ENCODE measurements at places on chromosomes 16 and 17.
A peak's percentile ranks its signal among the peaks of the same experiment; 100 is the strongest.

DNA sequence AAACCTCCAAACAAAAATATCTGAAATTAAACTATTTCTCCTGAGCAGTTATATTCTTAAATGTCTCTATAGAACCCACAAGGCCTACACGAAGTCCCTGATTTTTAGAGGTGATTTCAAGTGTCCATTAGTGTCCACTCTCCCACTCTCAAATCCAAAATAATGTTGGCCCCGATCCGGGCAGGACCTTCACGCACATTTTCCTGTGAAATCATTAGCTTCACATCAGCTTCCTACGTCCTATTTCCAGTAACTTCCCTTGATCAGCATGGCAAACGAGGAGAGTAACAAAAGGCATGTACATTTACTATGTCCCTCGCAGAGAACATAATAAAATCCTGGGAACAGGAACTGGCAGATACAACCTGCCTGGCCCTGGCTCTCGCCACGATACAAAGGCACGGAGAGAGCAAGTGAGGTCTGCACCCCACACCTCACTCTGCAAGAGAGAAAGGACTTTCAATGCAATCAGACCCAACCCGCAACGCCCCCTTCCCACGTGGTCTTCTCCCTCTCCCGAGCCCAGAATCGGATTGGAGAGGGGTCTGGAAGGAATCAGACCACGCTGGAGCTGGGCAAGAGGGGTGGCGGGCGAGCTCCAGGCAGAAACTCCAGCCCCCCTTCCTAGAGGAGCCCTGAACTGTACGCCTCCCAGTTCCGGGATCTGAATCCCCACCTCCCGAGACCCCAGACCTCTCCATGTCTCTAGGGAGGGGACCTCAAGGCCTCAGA is 17.5 kb upstream of the C17orf78 start:
- peak; percentile 33 for DNase-seq

DNA sequence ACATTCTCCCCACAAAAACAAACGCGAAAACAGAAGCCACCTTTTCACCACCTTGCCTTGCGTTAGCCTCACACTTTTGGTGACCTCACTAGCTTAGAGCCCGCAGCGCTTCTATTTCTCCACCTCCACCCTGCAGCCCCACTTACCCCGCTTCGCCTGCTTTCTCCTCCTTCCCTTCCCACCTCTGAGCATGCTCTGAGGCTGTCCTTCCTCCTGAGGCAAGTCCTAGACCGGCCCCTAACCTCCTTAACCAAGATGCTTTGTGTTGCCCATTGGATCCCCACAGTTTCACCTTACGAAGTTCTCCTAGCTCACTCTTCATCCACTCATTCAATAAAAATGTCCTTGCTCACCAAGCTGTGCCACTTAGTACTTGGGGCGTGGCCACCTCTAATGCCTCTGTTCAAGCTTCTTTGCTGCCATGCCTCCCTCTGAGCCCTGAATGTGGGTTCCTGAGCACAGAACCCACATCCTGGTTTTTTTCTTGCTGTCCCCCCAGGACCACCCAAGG is 1.3 kb downstream of the GNGT2 start:
- DNase-seq, result no peak

DNA sequence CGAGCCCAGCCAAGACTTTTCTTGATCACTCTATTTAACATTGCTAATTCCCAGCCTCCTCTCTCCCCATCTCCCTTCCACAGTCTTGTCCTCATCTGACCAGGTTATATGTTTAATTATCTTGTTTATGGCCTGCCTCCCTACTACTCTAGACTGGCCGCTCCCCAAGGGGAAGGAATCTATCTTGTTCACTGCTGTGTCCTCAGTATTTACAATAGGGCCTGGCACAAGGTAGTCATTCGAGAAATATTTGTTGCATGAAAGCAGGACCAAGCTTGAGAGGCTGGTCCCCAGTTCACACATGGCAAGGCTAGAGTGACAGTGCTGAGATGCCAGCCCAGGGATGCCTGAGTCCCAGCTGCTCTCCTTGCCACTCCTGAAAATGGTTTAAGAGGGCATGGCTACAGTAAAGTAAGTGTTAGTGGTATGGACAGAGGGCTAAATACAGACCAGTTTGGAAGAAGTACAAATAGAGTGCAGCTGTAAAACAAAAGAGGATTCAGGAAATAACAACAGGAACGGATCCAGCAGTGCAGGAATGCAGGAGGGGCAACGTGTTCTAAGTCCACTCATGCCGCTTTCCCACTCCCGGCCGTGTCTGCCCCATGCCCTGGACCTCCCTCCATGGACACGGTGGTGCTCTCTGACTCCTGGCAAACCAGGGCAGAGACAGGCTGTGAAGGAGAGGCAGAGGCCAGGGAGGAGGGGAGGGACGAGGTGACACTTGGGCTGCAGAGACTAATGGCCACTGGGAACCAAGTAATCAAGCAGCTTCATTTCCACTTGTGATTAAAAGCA is 65.6 kb downstream of the TOM1L2 start:
- DNase-seq, result no peak

DNA sequence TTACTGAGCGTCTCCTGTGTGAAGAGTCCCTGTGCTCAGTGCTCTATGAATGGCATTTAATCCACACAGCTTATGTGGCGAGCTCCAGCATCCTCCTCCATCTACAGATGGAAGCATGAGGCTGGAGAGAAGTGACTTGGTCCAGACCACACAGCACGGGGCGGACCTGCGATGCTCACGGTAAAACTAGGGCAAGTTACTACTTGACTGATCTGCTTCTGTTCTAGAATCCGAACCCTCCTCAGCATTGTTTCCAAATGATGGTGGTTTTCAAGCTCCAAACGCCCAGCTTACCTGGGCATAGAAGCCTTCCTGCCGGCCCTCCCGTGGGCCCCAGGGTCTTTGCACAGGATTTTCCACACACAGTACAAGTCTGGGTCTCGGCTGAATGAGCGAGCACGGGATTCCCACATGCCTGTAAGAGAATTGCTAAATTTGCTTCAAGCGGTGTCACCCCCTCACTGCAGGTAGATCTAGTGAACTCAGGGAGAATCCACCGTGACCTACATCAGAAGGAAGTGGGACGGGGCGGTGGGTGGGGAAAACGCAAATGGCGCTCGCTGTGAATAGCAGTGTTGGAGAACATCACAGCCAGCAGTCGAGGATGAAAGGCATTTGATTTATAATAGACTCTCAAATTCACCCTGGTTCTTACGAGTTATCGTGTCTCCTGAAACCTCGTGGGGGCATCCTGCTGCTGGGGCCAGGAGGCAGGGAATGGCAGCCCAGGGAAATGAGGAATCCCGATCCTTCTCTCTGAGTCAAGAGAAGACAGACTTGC is 101.1 kb downstream of the CMIP start:
- DNase-seq, result no peak

GRCh38 chr17:32104158-32104557 is 38.1 kb upstream of the RHOT1 start:
- DNase-seq, result no peak

- DNase-seq, result peak; percentile 4
Measured at GRCh38 chr17:52024300-52024870, 134.1 kb downstream of the CA10 start.

DNA sequence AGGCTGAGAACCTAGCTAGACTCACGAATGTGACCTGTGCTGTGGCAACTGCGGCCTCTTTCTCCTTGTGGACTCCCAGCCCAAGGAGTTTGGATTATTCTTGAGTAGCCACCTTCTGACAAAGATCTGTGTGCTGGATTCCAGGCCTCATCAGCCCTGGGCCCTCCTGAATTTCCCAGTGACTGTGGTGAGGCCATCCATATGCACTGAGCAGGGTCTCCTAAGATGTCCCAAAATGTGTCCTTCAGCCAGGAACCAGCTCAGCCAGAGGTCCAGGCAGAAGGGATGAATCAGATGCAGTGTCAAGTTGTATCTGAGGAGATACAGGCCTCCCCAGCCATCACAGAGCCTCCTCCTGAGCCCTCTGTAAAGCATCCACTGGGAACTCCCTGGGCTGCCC is 124.5 kb downstream of the CCDC182 start:
- DNase-seq, result no peak

GRCh38 chr17:75059369-75060345 is 12.6 kb downstream of the KCTD2 start:
- no peak for DNase-seq

DNA sequence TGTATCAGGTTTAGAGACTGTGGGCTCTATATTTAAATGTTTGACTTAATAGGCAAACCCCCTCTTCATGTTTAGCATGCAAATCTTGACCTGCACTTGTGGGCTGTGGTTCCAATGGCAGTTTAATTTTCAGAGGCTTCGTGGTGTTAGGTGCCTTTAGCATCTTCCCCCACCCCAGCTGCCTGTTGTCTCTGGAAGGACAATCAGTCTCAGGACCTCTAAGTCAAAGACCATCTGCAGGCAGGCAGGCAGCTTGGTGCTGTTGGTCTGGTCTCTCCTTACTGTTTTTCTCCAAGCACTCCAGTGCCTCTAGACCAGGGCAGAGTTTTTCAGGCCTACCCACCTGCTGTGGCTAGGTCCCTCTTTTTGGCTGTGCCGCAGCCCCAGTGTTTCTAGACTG is 990.4 kb downstream of the CDH11 start:
- no peak for DNase-seq

DNA sequence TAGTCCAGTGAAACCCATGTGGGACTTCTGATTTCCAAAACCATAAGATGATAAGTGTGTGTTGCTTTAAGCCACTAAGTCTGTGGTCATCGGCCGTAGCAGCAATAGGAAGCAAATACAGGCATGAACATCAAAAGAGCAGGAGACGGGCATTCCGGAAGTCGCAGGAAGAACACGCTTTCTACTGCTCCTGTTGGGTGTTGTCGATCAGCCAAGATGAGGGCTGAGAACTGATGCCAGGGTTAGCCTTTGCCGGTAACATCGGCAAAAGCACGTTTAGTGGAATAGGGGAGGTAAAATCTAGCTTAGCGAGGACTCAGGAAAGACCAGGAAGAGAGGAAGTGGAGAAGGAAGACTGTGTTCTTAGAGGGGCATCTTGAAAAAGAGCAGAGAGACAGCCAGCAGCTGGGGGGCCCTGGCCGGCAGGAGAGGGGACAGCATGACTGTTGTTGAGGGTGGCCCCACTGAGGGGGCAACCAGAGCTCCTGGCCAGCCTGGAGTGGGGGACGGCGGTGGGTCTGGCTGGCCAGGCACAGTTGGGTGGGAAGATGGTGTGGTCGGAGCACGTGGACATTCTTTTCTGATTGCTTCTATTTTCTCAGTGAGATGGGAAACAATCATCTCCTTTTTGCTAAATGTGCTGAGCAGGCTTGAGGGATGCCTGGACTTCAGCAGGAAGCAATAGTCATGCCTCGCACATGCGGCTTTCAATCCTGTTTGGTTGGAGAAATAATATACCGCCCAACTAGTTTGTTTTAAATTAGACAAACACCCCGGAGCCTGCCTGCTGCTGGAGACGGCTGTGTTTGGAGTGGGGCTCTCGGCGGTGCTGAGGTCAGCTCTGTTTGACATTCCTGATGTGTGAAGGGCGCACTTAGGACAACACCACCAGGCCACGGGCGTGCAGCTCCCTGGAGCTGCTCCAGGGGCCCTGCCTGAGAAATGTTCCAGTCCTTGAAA is 109.9 kb downstream of the METRNL start:
- DNase-seq, result peak; percentile 52

GRCh38 chr16:6694636-6695035 is 638.0 kb upstream of the RBFOX1 start:
- no peak for DNase-seq

Measured in skeletal muscle cell (primary cell).